ENCODE measurements at places on chromosomes 2 and 18. TPM values are rescaled to one million over a fixed set of nuclear protein-coding genes. Genes with fewer than 3 reads are reported as not detected.
A peak's percentile ranks its signal among the peaks of the same experiment; 100 is the strongest.

UGT1A3 gene
- not detected for total RNA-seq

CDH19 gene
- not detected for total RNA-seq

SPC25 gene
- 0.17 TPM for total RNA-seq

TDRD15 gene
- total RNA-seq, result not detected

SLC35F5 gene
- total RNA-seq, result 18.3 TPM

OTX1 gene
- not detected for total RNA-seq

LOXHD1 gene
- total RNA-seq, result not detected

STPG4 gene
- not detected for total RNA-seq

GRCh38 chr2:9717886-9718451 is 87.2 kb upstream of the YWHAQ start:
- H3K4me1 ChIP-seq, result no peaks in the 10 kb centered on the region
- H3K27me3 ChIP-seq, result no peaks in the 10 kb centered on the region
- H3K4me3 ChIP-seq, result no peak overlapping the region
- no peak overlapping the region for H3K27ac ChIP-seq
- H3K36me3 ChIP-seq, result no peaks in the 10 kb centered on the region

DNA sequence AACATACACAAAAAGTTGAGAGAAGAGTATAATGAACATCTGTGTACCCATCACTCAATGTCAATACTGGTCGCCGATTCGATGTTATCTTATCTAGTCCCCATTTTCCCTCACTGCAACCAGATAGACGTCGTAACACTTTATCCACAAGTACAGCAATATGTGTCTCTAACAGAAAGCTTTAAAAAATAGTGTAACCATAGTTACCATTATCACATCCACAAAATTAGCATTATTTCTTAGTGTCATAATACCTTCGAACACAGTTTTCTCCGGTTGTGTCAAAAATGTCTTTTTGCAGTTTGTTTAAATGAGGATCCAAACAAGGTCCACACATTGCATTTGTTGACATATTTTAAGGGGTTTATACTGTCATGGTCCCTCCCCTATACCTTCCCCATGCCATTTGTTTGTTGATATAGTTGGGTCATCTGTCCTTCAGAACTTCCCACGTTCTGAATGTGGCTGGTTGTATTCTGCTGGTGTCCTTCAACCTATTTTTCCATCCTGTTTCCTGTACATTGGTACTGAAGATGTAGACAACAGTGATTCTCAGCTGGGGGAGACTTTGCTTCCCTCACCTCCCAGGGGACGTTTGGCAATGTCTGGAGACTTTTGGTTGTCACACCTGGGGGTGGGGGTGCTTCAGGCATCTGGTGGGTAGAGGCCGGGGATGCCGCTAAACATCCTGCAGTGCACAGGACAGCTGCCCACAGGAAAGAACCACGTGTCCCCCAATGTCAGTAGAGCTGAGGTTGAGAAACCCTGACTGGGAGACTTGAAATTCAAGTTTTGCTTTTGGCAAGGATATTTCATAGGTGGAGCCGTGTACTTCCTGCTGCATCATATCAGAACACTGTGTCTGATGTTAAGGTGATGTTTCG is 72.7 kb upstream of the SPRED2 start:
- H3K36me3 ChIP-seq, result no peaks in the 10 kb centered on the region
- no peak overlapping the region for H3K4me3 ChIP-seq
- no peaks in the 10 kb centered on the region for H3K27me3 ChIP-seq
- no peaks in the 10 kb centered on the region for H3K4me1 ChIP-seq
- no peak for DNase-seq

DNA sequence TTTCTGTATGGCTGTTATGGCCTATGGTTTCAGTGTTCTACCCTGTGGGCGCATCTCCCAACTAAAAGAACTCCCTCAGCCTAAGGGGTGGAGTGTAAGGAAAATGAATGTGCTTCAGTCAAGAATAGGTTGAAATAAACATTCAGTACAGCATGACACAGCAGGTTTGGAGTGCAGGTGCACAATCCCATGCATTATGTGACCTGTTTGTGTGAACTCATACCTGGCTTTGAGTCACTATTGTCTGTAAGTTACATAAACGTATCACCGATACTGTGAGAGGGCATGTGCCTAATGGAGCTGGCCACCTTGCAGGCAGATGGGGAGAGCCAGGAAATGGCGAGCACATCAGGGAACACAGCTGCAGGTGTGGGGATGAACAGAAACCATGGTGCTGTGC is 216.0 kb downstream of the DSEL start:
- peaks cover 4% of the 10 kb centered on the region for H3K4me1 ChIP-seq
- no peaks in the 10 kb centered on the region for H3K27me3 ChIP-seq
- no peak overlapping the region for H3K4me3 ChIP-seq
- H3K27ac ChIP-seq, result no peak overlapping the region

GRCh38 chr2:118971245-118972122 is 29.5 kb downstream of the MARCO start:
- H3K36me3 ChIP-seq, result no peaks in the 10 kb centered on the region
- H3K4me3 ChIP-seq, result no peak overlapping the region
- peaks cover 4% of the 10 kb centered on the region for H3K4me1 ChIP-seq
- H3K27me3 ChIP-seq, result no peaks in the 10 kb centered on the region
- H3K27ac ChIP-seq, result no peak overlapping the region

DNA sequence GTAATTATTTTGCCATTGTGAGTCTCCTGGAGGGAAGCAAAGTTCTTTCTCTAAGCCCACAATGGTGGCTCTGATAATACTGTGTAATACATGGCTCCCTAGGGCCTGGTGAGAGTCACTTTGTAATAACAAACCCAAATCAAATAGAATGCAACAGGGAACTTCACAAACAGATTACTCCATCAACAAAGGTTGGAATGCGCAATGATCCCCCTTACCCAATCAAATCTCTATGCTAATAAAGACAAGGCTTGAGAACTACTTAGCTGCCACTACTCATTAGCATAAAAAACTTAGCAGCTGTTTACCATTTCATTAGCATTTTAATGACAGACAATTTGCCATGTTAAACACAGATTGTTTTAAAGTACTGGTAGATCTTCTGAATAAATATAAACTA is 285.6 kb upstream of the SESTD1 start:
- H3K36me3 ChIP-seq, result no peaks in the 10 kb centered on the region
- no peak overlapping the region for H3K27ac ChIP-seq
- no peak overlapping the region for H3K4me3 ChIP-seq
- H3K27me3 ChIP-seq, result no peaks in the 10 kb centered on the region
- DNase-seq, result no peak

GRCh38 chr2:14423145-14423906 is 209.2 kb upstream of the LRATD1 start:
- no peak for DNase-seq
- no peak overlapping the region for H3K4me3 ChIP-seq
- H3K36me3 ChIP-seq, result no peaks in the 10 kb centered on the region
- no peaks in the 10 kb centered on the region for H3K4me1 ChIP-seq

- H3K27me3 ChIP-seq, result no peaks in the 10 kb centered on the region
- no peak overlapping the region for H3K27ac ChIP-seq
- peaks cover 11% of the 10 kb centered on the region for H3K36me3 ChIP-seq
These were observed 20.1 kb downstream of the GPR55 start for GRCh38 chr2:230904856-230905447.

- no peaks in the 10 kb centered on the region for H3K36me3 ChIP-seq
- no peak overlapping the region for H3K4me3 ChIP-seq
- DNase-seq, result no peak
- no peaks in the 10 kb centered on the region for H3K4me1 ChIP-seq
- H3K27ac ChIP-seq, result no peak overlapping the region
These were observed 252.6 kb downstream of the RND3 start for GRCh38 chr2:150234787-150235446.

- no peak for DNase-seq
- H3K4me3 ChIP-seq, result no peak overlapping the region
- no peaks in the 10 kb centered on the region for H3K27me3 ChIP-seq
- H3K4me1 ChIP-seq, result no peaks in the 10 kb centered on the region
These were observed 145.7 kb downstream of the ZEB2 start for GRCh38 chr2:144374163-144374661.

GRCh38 chr18:48270929-48271328 is 138.3 kb downstream of the ZBTB7C start:
- H3K4me1 ChIP-seq, result no peaks in the 10 kb centered on the region
- H3K27ac ChIP-seq, result no peak overlapping the region
- no peak for DNase-seq
- H3K27me3 ChIP-seq, result peaks cover 6% of the 10 kb centered on the region

DNA sequence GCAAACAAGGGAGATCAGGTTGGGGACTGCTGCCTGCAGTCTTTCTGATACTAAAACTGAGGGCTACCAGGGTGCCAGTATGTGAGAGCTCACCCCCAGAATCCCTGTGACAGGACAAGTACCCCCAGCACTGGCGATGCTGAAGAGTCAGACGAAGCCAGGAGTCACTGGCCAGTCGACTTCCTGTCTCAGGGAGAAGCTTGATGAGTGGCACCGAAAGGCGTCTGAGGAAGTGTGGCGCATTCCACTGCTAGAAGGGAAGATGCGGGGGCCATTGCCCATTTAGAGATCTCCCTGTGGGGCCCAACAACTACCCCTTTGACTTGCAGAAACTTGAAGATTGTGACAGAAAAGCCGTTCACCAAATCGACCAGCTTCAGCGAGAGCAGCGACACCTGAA is 22.0 kb downstream of the MXD1 start:
- H3K27ac ChIP-seq, result no peak overlapping the region
- no peaks in the 10 kb centered on the region for H3K27me3 ChIP-seq
- no peak overlapping the region for H3K4me3 ChIP-seq
- peak; percentile 29 for DNase-seq
- peaks cover 59% of the 10 kb centered on the region for H3K36me3 ChIP-seq

GRCh38 chr2:100754951-100755350 is 65.0 kb upstream of the NPAS2 start:
- no peak overlapping the region for H3K27ac ChIP-seq
- H3K36me3 ChIP-seq, result no peaks in the 10 kb centered on the region
- H3K4me1 ChIP-seq, result no peaks in the 10 kb centered on the region
- DNase-seq, result no peak
- H3K27me3 ChIP-seq, result no peaks in the 10 kb centered on the region

GRCh38 chr2:128263902-128264331 is 54.8 kb downstream of the HS6ST1 start:
- H3K27ac ChIP-seq, result no peak overlapping the region
- no peak overlapping the region for H3K4me3 ChIP-seq
- no peaks in the 10 kb centered on the region for H3K27me3 ChIP-seq
- no peaks in the 10 kb centered on the region for H3K4me1 ChIP-seq
- no peak for DNase-seq

DNA sequence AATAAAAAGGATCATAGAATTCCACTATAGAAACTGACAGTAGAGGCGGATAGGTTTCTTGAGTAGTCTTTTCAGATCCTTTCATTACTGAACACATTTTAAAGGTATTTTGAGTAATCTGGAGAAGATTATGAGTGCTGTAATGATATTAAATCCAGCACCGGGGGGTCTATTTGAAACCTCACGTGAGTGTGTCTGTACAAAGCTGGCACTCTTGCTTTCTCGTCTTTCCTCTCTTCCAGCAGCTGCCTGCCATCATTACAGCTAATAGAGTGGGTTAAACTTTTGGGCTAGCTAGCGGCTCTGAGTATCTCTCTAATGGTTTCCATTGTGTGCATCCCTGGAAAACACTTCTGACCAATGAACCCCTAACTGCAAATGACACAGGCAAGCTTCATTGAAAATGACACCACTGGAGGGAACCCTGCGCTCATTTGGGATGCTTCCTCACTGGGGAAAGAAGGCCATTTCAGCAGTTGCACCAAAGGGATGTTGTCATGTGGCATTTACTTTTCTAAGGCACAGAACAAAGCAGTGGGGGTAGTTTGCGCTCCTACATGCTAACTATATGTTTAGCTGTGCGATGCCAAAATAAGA is 101.0 kb downstream of the HRH4 start:
- no peaks in the 10 kb centered on the region for H3K36me3 ChIP-seq
- H3K27me3 ChIP-seq, result peaks cover 4% of the 10 kb centered on the region

- no peaks in the 10 kb centered on the region for H3K4me1 ChIP-seq
- H3K4me3 ChIP-seq, result no peak overlapping the region
- H3K27me3 ChIP-seq, result no peaks in the 10 kb centered on the region
- H3K27ac ChIP-seq, result no peak overlapping the region
These were observed 33.4 kb downstream of the CARF start for GRCh38 chr2:202945497-202945896.

- H3K4me1 ChIP-seq, result no peaks in the 10 kb centered on the region
- H3K36me3 ChIP-seq, result no peaks in the 10 kb centered on the region
- no peak overlapping the region for H3K4me3 ChIP-seq
- no peaks in the 10 kb centered on the region for H3K27me3 ChIP-seq
These were observed 636.2 kb downstream of the EPHA4 start for GRCh38 chr2:220935789-220936321.

- DNase-seq, result no peak
- no peaks in the 10 kb centered on the region for H3K27me3 ChIP-seq
- no peak overlapping the region for H3K27ac ChIP-seq
- H3K4me1 ChIP-seq, result peaks cover 44% of the 10 kb centered on the region
These were observed 17.1 kb downstream of the TSHZ1 start for GRCh38 chr18:75227535-75228296.

DNA sequence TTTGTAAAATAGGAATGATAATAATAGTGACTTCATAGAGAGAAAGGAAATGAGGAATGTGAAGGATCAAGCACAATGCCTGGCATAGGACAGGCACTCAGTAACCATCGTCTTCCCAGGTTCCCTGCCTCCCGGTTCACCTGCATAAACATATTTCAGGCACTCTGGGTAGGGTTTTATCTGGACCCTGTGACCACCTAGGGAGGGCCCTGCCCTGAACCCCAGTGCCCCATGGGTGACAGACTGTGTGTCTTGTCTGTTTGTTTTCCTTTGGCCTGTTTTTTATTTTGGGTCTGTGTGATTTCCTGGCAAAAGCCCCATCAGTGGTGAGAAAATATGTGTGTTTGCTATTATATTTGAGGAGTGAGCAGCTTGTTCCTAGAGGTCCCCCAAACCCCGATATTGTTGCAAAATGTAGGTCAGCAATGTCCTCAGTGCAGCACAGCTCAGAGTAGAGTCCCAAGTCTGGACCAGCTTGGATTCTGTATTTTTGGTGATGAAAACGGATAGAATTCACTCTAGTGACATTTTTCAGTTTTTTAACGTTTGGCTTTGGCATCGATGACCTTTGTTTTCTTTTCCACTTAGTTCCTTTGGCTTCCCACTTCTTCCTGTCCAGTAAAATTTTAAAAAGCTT is 9.6 kb upstream of the NT5C1B start:
- H3K27me3 ChIP-seq, result no peaks in the 10 kb centered on the region
- H3K36me3 ChIP-seq, result no peaks in the 10 kb centered on the region
- H3K27ac ChIP-seq, result no peak overlapping the region
- no peak for DNase-seq
- H3K4me1 ChIP-seq, result no peaks in the 10 kb centered on the region
- H3K4me3 ChIP-seq, result no peak overlapping the region

DNA sequence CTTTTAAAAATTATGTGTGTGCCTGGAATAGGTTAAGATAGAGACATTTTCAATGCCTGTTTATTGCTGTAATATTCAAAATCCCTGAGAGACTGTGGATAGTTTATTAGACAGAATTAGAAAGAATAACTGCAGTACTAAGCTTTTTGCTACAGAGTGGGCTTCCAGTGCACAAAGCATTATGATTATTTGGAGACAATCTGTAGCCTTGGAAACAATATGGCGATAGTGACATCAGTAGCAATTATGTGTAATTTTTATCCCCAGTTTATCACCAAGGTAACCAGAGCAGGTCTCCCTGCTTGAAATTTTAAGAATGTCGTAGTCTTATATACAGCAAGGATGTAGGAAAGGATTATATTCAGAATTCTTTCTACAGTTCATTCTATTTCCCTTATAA is 100.0 kb downstream of the MYO3B start:
- no peaks in the 10 kb centered on the region for H3K4me1 ChIP-seq
- DNase-seq, result no peak
- H3K27ac ChIP-seq, result no peak overlapping the region
- no peaks in the 10 kb centered on the region for H3K36me3 ChIP-seq

Measured in CD4-positive, alpha-beta T cell (primary cell).